ENCODE measurements at places on chromosomes 16 and 17.

GRCh38 chr17:80313160-80313829, 52.6 kb downstream of the RNF213 start:
- peaks cover 57% of the 10 kb centered on the region for H3K36me3 ChIP-seq
- no peaks in the 10 kb centered on the region for H3K27me3 ChIP-seq
- no peaks in the 10 kb centered on the region for H3K4me1 ChIP-seq
- no peak overlapping the region for H3K27ac ChIP-seq
- DNase-seq: no peak

DNA sequence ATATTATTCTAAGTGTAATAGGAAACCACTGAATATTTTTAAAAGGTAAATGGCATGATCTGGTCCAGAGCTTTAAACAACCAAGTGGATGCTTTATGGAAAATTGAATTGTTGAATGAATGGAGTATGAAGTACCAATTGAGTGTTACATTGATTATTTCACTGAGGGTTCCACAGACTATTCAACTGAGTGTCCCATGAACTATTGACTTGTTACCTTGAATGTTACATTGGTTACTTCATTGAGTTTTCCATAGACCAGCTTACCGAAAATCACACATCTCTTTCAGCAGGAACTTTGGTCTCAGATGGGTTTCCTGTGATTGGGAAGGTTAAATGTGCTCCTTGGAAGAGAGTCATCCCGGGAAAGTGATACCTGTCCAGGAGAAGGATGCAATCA, 56.8 kb downstream of the TMEM114 start:
- no peak overlapping the region for H3K27ac ChIP-seq
- H3K4me1 ChIP-seq: no peaks in the 10 kb centered on the region
- H3K4me3 ChIP-seq: no peak overlapping the region
- H3K36me3 ChIP-seq: no peaks in the 10 kb centered on the region
- no peak for DNase-seq

- DNase-seq: no peak
- no peak overlapping the region for H3K27ac ChIP-seq
- no peaks in the 10 kb centered on the region for H3K27me3 ChIP-seq
- H3K36me3 ChIP-seq: no peaks in the 10 kb centered on the region
- no peak overlapping the region for H3K4me3 ChIP-seq
- no peaks in the 10 kb centered on the region for H3K4me1 ChIP-seq
Observed at GRCh38 chr17:1237471-1237870, 32.8 kb upstream of the BHLHA9 start.

DNA sequence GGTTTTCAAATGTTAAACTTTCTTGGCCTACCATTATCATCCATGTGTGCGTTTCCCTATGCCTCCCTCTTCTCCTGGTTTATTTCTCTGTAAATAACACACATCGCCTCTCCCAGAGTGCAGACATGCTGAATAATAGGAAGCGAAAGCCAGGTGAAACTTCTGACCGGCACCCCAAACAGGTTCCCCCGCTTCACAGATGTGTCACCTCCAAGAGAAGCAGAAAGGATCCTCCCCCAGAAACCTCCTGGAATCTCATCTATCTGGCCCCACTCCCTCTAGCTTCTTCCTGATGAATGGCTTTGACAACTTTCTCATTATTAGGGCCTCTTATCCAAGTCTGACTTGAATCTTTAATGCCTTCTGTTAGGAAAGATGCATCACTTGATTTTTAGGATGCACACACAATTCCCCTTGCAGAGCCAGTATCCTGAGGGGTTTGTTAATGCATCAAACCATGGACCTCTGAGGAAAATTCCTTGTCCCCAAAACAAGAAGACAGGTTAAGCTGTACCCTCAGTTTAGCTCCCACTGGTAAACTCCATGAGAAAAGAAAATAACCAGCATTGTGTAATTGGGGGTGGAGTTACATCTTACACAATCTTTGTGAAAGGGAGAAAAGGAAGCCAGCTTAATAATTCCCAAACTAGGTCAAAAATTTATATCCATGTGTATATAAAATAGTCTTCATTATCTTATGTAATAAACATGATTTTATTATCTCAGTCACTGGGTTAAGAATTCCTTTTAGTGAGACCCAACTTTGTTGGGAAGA, 20.1 kb upstream of the HYDIN start:
- no peak for DNase-seq
- no peak overlapping the region for H3K4me3 ChIP-seq
- no peaks in the 10 kb centered on the region for H3K4me1 ChIP-seq
- H3K27me3 ChIP-seq: no peaks in the 10 kb centered on the region
- H3K36me3 ChIP-seq: no peaks in the 10 kb centered on the region

GRCh38 chr17:58691701-58692238, at the start of gene TEX14:
TEX14 (minus strand) TSS chr17:58692045; CDS start chr17:58652001, 40,044 bp downstream.
- H3K36me3 ChIP-seq: peaks cover 7% of the 10 kb centered on the region
- H3K4me1 ChIP-seq: no peaks in the 10 kb centered on the region

GRCh38 chr17:51159604-51160003, 6.2 kb downstream of the NME1 start:
- peaks cover 2% of the 10 kb centered on the region for H3K4me1 ChIP-seq
- H3K27me3 ChIP-seq: no peaks in the 10 kb centered on the region
- no peak overlapping the region for H3K4me3 ChIP-seq

DNA sequence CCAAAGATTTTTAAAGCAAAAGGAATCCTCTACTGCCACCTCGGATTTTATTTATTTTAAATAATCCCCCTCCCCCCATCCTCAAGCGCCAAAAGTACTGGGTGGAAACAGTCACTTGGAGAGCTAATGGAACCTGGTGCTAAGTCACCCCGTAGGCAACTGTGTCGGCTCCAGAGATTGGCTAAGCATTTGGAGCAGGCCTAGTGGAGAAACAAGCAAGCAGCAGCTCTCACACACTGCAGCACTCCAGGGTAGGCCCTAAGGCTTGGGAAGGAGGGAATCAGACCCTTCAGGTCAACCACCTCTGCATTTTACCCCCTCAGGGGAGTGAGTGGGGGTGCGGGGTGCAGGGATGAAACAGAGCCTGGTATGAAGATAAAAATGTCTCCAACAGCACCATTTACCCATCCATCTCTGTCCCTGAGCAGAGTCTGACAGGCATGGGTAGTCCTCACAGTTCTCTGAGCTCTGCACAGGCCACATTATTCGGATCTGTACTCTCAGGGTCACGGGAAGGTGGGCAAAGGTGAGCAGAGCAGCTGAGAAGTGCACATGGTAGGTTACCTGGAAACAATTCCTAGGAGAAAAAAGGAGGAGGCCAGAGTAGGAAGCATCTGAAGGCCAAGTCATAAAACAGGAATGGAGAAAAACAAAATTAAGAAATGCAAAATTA, 27.2 kb upstream of the STAC2 start:
- H3K27me3 ChIP-seq: no peaks in the 10 kb centered on the region
- peak; percentile 84 for DNase-seq
- H3K36me3 ChIP-seq: no peaks in the 10 kb centered on the region
- H3K4me3 ChIP-seq: no peak overlapping the region

GRCh38 chr17:59423137-59423724, 91.8 kb downstream of the YPEL2 start:
- DNase-seq: peak; percentile 80
- no peaks in the 10 kb centered on the region for H3K27me3 ChIP-seq
- H3K4me3 ChIP-seq: no peak overlapping the region
- no peak overlapping the region for H3K27ac ChIP-seq
- H3K4me1 ChIP-seq: peaks cover 40% of the 10 kb centered on the region
- H3K36me3 ChIP-seq: no peaks in the 10 kb centered on the region

Measured in endodermal cell (in vitro differentiated cells).